ENCODE measurements at places on chromosomes 4 and X.

GRCh38 chrX:56623316-56623715 is 59.9 kb downstream of the UBQLN2 start:
- no peak for DNase-seq
- no peaks in the 10 kb centered on the region for H3K27me3 ChIP-seq
- H3K27ac ChIP-seq = no peak overlapping the region
- no peaks in the 10 kb centered on the region for H3K36me3 ChIP-seq
- peaks cover 16% of the 10 kb centered on the region for H3K4me1 ChIP-seq

GRCh38 chr4:99790796-99791617 is 25.6 kb upstream of the DAPP1 start:
- H3K27me3 ChIP-seq = no peaks in the 10 kb centered on the region
- no peak for DNase-seq
- H3K4me3 ChIP-seq = no peak overlapping the region
- no peak overlapping the region for H3K27ac ChIP-seq

DNA sequence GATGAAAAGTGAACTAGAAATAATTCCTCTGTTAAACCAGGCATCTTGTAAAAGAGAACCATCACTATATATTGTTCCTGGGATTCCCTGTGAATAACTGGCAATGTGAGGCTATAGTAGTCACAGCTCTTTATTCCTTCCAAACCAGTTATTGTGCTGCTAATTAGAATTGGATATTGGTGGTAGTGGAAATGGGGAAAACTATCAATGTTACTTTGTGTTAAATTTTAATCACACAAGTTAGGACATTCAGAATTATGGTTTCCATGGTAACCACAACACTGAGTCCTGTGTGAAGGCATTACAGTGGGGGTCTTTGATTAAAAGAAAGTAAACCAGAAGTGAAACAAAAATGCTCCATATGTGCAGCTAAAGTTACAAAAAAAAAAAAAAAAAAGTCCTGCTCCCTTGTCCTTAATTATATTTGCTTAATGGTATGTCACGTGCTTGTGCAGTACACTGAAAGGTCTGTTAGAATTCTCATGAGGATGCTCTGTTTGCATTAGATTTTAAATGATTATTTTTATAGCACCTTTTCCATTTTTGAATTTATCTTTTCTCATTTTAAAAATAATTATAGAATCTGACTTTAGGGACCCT is 200.4 kb downstream of the ADGRL3 start:
- no peaks in the 10 kb centered on the region for H3K27me3 ChIP-seq
- no peak overlapping the region for H3K27ac ChIP-seq
- DNase-seq = no peak
- peaks cover 58% of the 10 kb centered on the region for H3K4me1 ChIP-seq
- H3K36me3 ChIP-seq = no peaks in the 10 kb centered on the region
- H3K4me3 ChIP-seq = no peak overlapping the region

DNA sequence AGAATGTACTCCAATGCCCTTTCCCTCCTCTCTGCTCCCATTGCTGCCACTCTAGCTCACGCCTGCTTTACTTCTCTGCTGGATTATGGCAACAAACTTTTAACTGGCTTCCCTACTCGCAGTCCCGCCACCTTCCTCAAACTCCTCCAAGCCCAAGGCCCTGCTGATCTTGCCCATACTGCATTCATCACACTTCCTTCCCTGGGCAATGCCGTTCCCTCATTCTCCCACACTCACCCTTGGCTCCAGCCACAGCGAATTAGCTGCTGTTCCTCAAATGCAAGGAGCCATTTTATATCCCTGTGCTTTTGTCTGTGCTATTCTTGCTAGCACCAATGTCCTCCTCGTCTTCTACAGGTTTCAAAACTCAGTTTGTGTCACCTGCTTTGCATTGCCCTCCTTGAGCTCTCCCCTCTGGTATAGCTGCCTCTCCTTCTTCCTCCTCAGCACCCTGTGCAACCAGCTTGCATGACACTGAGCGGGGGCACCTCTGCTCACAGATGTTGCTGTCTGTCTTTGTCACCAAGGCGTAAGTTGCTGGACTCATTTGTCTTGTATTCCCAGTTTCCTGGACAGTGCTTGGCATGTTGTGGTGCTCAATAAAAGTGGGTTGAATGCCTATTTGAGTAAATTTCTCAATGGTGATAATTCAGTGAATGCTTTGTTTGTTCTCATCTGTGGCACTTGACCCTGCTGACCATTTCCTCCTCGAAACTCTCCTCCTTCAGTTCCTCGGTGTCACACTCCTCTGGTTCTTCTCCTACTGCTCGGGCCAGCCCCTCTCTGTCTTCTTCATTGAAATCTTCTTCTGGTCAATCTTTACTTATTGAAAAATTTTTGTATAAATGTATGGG is 22.4 kb upstream of the MGST2 start:
- DNase-seq = no peak
- no peak overlapping the region for H3K4me3 ChIP-seq
- H3K4me1 ChIP-seq = no peaks in the 10 kb centered on the region
- H3K27me3 ChIP-seq = no peaks in the 10 kb centered on the region
- no peaks in the 10 kb centered on the region for H3K36me3 ChIP-seq

- H3K27me3 ChIP-seq = no peaks in the 10 kb centered on the region
- H3K4me3 ChIP-seq = no peak overlapping the region
- DNase-seq = peak; percentile 15
- H3K4me1 ChIP-seq = peaks cover 17% of the 10 kb centered on the region
- no peaks in the 10 kb centered on the region for H3K36me3 ChIP-seq
- no peak overlapping the region for H3K27ac ChIP-seq
Observed at GRCh38 chrX:34058005-34058404, 74.1 kb downstream of the FAM47A start.

DNA sequence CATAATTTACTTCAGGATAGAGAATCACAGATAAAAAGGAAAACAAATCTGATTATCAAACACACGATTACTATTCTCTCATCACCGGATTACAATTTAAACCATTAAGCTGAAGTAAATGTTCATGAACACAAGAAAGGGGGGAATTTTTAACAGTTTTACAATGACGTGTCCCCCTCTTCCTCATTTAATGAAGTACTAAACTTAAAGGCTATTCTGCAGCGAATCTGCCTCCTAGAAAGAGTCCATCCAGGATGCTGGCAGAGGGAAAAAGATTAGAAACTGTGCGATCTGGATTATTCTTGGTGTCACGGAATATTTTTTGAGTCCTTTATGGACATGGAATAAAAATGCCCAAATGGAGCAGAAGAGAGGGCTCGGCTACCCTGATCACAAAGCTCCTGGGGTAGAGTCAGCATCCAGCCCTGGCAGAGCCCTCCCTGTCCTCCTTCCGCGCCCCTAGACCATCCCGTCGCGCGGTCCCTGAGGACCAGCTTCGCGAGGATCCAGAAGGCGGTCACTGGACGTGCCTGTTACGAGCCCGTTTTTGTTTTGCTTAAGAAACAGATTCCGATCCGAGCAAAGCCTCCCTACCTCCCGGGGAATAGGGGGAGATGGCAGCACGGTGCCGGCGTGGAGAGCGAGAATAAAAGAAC is 1.2 kb downstream of the ELF2 start:
- H3K4me3 ChIP-seq = peak overlapping the region; percentile 88
- H3K4me1 ChIP-seq = peaks cover 57% of the 10 kb centered on the region
- no peak for DNase-seq
- peaks cover 16% of the 10 kb centered on the region for H3K27me3 ChIP-seq
- H3K27ac ChIP-seq = peak overlapping the region; percentile 83

- H3K4me3 ChIP-seq = no peak overlapping the region
- peaks cover 27% of the 10 kb centered on the region for H3K4me1 ChIP-seq
- H3K27ac ChIP-seq = peak overlapping the region; percentile 22
- DNase-seq = no peak
Observed at GRCh38 chr4:151314479-151314878, 10.9 kb downstream of the SH3D19 start.
